Stimulated activated CD8-positive, alpha-beta memory T cell treated with anti-CD3 and anti-CD28 coated beads, Interleukin-7, amount 100 ng/mL, for 24 hours (primary cell): ENCODE measurements at places on chromosomes 5 and 9.

DNA sequence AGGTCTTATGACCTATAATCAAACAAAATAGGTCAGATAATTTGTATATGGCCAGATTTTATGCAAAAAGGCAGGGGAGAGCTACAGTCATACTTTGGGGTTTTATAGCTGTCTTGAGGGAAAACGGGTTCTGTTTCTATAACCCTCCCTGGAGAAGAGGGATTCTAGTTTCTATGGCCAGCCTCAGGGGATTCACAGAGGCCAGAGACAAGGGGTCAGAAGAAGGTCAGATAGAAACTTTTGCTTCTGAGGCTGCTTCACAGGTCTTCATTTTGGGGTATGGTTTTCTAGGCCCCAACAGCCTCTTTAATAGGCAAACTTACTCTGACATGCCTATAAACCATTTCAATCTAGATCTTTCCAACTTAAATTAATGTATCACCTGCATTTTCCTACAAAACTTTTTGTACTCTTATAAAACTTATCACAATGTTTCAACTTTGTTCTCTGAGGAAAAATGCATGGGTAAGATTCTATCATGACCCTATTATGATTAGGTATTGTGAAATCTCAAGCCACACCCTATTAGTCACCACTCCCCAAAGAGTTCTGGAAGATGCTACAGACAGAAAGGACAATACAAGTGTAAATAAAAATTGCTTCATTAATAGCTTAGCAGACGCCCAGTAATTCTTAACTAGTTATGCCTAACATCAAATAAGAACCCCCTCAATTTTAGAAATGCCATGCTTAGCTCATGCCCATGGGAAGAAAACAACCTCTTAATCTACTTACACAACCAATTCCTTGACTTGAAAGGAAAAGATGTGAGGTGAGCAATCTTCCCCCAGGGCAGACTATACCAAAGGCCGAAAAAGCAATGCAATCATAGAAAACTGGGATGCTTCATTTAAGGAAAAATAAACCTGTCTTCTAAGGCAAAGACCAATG, 396.6 kb downstream of the TLR4 start:
- no peak for DNase-seq

- no peak for DNase-seq
Observed at GRCh38 chr5:172692981-172693380, 51.9 kb downstream of the NEURL1B start.

DNA sequence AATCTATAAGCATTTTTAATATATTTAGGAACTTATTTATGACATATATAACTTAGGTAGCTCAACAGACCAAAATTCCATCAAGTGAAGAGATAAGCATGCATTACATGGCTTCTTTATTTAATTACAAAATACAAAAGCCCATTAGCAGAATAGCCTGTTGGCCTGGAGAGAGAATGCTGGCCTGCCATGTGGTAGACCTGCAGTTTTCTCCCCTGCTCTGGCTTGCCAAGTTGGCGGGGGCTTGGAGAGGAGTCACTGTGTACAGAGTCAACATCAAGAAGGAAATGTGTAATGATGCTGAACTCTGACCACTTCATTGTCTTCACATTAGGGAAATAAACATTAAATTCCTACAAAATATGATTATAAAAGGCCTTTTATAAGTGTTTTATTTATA, 69.8 kb upstream of the CNTLN start:
- no peak for DNase-seq

GRCh38 chr5:159419576-159419975, 89.3 kb upstream of the IL12B start:
- DNase-seq: no peak

- DNase-seq: no peak
Observed at GRCh38 chr5:124544366-124545055, 201.9 kb downstream of the ZNF608 start.

- no peak for DNase-seq
Observed at GRCh38 chr5:79062436-79062835, 7.0 kb downstream of the DMGDH start.

- no peak for DNase-seq
Observed at GRCh38 chr5:4205398-4205797, 609.8 kb downstream of the IRX1 start.

DNA sequence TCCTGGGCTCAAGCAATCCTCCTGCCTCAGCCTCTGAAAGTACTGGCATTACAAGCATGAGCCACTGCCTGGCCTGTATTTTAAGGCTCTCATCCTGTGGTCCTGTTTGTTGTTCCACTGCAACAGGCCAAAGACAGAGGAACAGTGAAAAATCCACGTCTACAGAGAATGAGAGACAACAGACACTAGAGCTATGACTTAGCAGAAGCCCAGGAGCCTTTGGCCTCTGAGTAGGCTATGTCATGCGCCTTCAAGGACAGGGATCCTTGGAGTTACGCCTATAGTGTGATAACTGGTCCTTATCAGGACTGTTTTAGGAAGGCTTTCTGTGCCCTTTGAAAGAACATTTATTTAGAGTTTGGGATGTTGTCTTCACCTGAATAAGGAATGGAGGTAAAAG, 10.5 kb downstream of the POC5 start:
- DNase-seq: no peak

DNA sequence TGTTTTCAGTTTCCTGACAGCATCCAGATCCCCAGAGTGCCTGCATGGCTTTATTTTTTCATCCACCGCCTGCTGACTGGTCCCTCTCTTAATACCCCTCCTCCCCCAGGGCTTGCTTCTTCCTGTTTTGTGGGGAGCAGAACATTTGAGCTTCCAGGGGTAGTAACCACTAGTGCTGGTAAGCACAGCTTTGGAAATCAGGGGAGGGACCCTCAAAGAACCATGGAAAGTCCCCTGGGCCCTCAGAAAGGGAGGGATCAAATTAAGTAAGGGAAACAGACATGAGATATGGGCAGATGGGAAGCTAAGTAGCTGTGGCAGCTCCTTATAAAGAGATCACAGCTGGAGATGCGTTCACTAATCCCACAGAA, 26.8 kb downstream of the GRIA1 start:
- DNase-seq: no peak

- no peak for DNase-seq
Observed at GRCh38 chr9:89750117-89750791, 145.4 kb downstream of the GADD45G start.

DNA sequence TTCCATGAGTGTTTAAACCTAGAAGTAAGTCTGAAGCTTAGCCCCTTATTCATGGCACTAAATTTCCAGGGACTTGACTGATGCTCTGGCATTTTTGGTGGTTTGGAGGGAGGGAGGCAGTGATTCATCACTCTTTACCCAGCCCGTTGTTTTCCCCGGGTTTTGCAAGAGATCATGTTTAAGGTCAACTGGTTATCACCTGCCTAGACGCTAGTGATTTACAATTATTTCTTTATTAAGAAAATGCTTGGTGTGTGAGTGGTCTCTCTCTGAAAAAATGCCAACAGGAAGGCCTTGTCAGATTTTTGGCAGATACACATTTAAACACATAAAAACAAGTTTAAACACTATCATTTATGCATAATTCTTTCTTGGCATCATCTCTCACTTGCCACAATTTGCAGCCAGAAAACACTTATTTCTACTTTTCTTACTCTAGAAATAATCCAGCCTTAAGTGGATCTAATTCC, 737.9 kb upstream of the ZNF608 start:
- DNase-seq: no peak

GRCh38 chr9:23665635-23666034, 160.4 kb downstream of the ELAVL2 start:
- DNase-seq: no peak

- no peak for DNase-seq
Observed at GRCh38 chr9:122381206-122381950, 10.6 kb downstream of the PTGS1 start.

- DNase-seq: no peak
Observed at GRCh38 chr5:141951332-141951781, 6.6 kb downstream of the PCDH12 start.

DNA sequence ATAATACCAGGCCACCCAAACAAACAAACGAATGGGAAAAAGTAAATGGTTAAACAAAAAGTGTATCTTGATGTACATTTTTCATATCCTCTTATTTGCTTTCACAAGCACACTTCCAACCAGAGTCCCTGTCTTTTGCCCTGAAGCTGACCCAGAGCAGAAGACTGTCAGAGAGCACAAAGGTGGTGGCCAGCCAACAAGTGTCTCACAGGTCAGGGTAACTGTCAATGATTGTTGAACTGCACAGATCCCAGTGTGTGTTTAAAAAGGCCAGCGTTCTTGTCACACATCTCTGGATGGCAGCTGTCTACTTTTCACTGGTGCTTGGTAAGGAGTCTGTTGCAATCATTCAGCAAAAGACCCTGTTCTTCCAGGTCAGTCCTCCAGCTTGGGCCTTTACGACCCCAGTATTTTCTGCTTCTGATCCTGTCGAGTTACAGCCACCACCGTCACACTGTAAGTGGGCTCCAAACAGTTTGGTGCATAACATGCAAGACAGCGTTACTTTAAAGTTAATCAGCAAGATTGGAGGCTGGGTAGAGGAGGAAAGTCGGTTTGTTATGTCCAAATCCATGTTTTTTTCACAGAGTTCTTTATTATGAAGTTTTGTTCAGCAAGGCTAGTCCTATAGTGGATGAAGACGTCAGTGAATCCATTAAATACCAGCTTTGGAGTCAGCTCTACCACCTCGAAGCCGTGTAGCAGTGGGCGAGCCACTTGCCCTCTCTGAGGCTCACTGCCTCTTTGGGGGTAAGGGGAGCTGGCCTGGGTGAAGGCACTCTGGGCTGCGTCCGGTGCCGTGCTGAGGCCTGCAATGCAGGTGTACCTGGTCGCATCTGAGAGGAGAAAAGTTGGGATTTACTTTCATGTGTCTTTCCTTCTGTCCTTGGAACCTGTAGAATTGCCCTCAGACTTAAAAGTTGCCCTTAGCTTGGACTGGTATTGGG, 265.7 kb downstream of the AOPEP start:
- no peak for DNase-seq

GRCh38 chr9:95989297-95989696, 113.8 kb downstream of the ERCC6L2 start:
- no peak for DNase-seq
